ENCODE measurements at places on chromosomes 2 and 18.
A peak's percentile ranks its signal among the peaks of the same experiment; 100 is the strongest.

DNA sequence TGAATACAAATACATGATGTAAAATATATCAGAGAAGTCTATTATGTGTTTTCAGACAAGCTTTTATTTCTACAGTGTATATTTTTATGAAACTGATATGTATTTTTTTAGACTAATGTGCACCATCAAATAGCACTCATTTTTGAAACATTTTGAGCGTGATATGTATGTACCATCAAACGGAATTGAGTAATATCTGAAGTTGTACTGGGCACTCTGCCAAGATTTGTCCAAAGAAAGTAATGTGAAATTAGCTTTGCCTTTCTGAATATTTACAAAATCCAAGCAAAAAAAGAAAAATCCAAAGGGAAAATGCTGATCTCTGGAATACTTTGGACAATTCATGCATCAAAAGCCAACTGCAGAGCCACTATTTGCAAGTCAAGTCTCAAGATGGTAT is 972.0 kb downstream of the DPP10 start:
- DNase-seq = no peak

DNA sequence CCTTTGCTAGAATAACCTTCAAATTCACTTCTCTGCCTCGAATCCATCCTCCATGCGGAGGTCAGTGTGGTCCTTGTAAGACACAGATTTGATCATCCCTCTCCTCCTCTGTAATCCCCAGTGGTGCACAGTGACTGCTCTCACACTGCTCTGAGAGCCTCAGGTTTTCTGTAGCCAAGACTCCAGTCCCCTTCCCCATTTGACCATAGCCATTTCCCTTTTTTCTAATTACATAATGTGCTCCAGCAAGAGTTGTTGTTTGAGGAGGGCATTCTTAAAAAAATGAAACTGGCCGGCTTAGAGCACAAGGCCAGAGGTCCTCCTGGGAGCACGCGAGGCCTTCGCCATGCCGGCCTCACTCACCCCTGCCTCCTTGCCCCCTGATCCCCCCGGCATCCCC is 34.7 kb upstream of the LPIN1 start:
- no peak for DNase-seq

GRCh38 chr2:104846786-104847585 is 6.9 kb upstream of the POU3F3 start:
- DNase-seq = no peak

DNA sequence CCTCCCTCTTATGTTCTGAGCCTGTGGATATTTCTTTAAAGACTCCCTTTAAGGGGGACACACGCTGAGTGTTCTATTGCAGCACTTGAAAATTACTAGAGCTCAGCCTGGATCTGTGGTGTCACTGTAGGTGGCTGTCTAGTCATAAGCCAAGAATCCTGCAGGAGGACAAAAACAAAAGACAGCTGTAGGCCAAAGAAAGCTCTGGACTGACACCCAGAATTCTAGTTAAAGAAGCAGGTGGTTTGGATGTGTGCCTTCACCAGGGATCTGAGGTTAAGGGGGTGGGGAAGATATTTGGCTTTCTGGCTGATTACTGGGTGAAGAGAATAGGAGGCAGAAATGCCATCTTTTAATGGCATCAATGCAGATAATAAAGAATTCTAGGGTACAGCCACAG is 842.5 kb upstream of the NXPH2 start:
- DNase-seq = no peak

GRCh38 chr2:62156861-62157496 is 38.9 kb upstream of the B3GNT2 start:
- DNase-seq = no peak

DNA sequence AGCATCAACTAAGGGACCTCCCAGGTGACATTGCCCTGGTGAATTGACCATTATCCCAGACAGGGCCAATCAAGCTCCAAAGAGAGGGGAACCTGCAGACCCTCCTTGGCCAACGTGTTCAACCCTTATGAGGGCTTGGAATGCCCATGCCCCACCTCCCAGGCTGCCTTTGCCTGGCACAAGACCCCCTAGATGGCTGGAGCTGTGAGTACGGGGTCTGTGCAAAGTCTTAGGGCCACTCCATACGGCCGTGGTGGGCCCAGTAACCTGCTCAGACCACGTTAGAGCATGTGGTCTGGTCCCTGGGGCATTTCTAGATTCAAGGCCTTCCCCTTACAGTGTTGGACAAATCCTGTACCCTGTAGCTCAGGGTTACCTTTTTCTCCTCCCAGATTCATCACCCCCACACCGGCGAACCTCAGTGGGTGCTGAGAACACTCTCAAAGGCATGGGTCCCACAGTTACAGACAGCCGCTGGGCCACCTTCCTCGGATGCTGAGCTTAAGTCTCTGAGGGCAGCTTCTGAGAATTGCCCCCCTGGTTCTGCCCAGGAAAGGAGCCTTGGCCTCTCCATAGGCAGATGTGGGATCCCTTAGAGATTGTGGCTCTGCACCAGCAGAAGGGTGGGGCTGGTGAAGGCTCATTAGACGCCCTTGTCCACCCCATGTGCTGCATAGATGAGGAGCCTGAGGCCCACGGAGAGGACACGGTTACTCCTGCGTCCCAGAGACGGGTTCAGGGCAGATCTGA is 18.3 kb upstream of the KCNK3 start:
- DNase-seq = no peak

GRCh38 chr2:216014006-216014405 is 655 bp upstream of the MREG start:
- DNase-seq = no peak

DNA sequence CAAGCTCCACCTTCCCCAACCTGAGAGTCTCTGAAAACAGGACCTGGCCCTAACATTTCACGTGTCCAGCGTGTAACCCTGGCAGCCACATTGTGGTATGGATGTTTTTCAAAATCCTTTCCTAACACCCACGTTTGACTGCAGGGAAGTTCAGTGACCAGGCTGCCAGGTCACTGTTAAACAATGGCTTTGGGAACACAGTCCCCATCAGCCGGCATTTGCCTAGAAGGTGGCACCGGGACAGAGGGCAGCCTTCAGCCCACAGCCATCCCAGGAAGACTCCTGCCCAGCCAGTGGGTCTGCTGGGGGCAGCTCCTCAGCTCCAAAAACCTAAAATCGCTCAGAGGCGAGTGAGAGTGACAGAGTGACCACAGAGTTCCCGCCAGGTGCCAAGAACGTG is 140.2 kb downstream of the SH3BP4 start:
- no peak for DNase-seq

- peak; percentile 45 for DNase-seq
Measured at GRCh38 chr2:84894758-84895520, 10.5 kb upstream of the TMSB10 start.

GRCh38 chr2:138030459-138030858 is 66.2 kb downstream of the HNMT start:
- DNase-seq = no peak

DNA sequence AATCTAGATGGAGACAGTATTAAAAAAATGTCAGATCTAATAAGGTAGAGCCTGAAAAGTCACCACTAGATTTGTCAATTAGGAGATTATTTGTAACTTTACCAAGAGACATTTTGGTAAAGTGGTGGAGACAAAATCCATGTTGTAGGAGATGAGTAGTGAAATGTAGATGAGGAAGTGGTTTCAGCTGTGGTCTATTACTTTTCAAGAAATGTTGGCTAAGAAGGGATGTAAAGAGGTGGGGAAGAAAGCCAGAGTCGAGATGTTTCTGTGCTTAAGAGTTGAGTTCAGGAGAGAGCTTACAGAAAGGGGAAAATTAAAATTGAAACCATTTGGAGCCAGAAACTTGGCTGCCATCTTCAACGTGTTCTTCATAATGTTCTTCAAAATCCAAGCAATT is 22.2 kb downstream of the ACVR2A start:
- DNase-seq = no peak

DNA sequence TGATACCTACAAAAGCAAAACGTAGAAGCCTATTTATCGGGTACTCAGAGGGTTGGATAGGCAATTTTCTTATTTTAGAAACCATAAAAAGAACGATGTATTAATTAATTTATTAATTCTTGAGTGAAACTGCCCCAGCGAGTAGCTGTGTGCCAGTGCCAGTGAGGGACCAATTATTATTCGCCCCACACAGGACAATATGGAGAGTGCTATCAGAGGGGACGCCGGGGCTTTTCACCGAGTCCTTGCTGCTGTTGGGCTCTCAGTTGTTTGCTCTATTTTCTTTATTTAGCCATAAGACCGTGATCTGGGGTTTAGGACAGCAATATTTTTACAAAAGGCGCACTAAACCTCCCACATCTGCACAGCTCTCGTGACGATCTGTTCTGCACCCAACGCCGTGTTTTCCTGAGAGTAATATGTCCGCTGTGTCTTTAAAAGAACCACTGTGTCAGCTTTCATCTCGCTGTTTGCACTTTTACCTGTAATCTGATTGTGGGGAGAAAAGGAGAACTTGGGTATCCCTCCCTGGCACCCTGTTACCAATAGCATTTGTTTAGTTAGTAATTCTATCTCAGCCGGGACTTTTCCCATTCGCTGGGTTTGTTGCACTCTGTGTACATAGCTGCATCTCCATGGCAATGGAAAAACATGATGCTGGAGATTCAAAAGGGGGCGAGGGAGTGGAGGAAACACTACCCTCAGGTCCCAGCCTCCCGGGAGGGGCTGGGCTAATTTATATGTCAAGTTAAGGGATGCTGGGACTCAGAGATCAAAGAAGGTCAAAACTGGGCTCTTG is 30.1 kb upstream of the ZNF516 start:
- peak; percentile 29 for DNase-seq

DNA sequence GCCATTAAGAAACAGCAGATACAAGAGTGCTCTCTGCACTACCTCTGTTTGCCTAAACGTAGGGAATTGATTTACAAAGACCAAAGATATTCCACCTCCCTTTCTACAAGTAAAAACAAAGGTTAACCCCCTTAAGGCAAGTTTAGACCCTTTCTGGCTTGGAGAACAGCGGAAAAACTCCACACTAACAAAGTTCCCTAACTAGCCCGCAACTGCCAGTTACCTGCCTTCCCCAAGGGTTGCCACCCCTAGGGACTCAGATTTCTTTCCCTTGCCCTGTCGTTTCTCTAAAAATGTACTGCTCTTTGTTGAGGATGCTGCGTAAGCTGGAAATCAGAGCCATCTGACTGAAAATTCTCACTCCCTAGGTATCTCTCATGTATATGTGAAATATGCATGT is 627.5 kb upstream of the SOX11 start:
- no peak for DNase-seq

GRCh38 chr2:234331566-234331965 is 165.3 kb downstream of the ARL4C start:
- no peak for DNase-seq

- DNase-seq = no peak
Measured at GRCh38 chr18:57803103-57803969, at the start of gene ATP8B1. Gene ATP8B1 (minus strand): TSS chr18:57803315. CDS start chr18:57731807, 71,508 bp downstream.

GRCh38 chr2:241649927-241650326 is 12.4 kb downstream of the ATG4B start:
- DNase-seq = no peak

DNA sequence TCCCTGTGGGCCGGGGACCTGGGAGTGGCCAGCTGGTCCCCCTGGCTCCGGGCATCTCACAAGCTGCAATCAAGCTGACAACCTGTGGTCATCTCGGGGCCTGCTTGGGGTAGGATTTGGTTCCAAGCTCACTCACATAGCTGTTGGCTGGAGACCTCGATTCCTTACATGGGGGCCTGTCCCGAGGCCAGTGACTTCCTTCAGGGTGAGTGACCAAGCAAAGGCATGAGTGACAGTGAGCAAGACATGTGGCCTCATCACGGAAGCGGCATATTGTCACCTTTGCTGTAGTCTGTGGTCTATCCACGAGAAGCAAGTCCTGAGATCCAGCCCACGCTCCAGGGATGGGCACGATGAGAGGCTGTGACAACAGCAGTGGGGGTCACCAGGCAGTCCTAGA is 131.4 kb upstream of the ID2 start:
- DNase-seq = no peak

- no peak for DNase-seq
Measured at GRCh38 chr2:46207591-46207990, 89.6 kb upstream of the EPAS1 start.

GRCh38 chr2:48439102-48439501 is 90.9 kb upstream of the STON1 start:
- no peak for DNase-seq

- no peak for DNase-seq
Measured at GRCh38 chr2:54053830-54054229, 61.6 kb upstream of the ACYP2 start.

- DNase-seq = no peak
Measured at GRCh38 chr18:80191264-80191663, 56.0 kb downstream of the PARD6G start.

DNA sequence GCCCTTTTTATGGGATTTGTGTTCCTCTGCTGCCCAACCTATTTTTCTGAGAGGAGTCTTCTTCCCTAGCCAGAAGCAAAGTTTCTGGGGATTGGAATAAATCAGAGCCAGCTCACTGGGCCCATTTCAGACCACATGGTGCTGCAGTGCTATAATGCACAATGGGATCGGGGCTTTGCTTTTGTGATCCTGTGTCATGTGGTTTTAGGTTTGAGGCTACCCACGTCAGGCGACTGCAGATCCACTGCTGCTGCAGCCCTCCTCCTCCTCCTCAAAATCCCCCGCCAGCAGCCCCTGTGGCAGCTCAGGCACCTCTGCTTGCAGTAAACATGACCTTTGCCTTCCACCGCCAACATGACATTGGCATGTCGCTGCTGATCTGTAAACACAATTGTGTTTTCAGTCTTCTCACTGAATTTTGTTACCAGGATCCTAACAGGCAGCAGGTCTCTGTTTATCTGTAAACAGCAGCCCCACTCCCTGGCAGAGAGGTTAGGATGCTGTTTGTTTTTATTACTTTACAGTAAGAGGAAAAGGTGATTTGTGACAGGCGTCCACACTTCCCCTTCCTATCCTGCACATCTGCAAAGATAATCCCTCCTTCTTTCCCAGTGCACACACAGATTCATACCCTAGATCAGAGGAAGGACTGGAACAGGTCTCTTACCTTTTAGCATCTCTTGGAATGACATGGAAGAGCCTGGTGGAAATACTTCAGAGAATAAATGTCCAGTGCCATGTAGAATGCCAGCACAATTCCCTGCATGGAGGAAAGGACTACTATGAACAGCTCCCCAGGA is 130.8 kb downstream of the FOXI3 start:
- no peak for DNase-seq

DNA sequence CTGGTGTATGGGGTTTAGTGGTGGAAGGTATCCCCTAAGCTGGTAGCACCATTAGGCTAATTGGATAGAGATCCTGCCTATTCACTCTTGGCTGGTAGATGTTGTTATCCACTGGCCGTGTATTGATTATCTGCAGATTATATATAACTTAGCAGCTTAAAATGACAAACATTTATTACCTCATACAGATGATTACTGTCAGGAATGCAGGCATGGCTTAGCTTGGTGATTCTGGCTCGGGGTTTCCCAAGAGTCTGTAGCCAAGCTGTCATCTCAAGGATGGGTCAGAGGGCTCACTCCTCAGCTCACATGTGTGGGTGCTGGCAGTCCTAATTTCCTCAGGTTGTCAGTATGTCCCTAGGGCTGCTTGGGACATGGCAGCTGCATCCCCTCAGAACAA is 465.8 kb downstream of the PARD3B start:
- no peak for DNase-seq

DNA sequence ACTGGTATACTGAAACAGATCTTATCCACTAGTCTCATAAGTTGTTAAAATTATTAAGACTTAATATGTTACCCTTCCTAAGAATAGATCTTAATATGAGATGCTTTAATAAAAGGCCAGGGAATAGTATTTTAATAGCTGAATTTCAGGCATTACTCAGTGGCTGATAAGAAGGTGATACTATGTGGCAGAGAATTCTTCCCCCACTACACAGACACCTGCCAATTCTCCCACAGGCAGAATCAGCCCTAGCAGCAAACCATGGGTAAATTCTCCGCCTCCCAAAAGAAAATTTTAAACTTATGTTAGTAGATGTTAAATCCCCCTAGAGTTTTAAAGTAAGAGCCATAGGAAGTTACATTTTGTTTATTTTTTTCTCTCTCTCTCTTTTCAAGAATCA is 888.8 kb downstream of the LRP1B start:
- DNase-seq = no peak

All from CD4-positive, alpha-beta T cell treated with Interleukin-21 for 1 hour (primary cell).